Aorta (tissue), 5 donors: ENCODE measurements at places on chromosomes 2 and 18.

DNA sequence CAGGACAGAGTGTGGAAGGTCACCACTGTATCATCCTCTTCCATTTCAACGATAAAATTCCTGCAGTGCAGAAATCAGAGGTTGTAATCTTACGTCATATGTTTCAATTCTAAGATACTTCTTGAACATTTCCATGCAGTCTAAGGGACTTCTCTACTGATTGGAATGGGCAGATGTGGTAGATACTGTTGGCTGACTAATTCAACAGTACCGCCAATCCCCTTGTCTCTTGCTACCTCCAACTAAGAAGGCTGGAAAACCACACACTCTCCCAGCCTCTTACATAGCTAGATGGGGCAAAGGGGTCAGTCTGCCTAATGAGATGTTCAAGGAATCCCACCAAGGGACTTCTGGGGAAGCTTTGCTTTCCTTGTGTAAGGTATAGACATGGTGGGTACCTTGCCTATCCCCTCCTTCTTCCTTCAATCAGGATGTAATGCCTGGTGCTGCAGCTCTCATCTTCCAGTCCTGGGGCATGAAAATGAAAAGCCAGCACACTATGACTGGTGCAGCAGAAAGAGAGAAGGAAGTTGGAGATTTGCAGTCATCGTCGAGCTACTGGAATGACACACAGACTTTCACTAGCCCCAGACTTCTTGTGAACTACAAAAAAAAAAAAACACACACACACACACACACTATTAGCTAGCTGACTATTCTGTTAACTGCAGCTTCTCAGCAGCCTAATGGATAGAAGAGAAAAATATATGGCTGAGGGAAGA lies 84.1 kb downstream of the ALPK2 start:
- H3K4me3 ChIP-seq: no peak overlapping the region
- no peaks in the 10 kb centered on the region for H3K27me3 ChIP-seq
- no peak for DNase-seq
- no peaks in the 10 kb centered on the region for H3K4me1 ChIP-seq

DNA sequence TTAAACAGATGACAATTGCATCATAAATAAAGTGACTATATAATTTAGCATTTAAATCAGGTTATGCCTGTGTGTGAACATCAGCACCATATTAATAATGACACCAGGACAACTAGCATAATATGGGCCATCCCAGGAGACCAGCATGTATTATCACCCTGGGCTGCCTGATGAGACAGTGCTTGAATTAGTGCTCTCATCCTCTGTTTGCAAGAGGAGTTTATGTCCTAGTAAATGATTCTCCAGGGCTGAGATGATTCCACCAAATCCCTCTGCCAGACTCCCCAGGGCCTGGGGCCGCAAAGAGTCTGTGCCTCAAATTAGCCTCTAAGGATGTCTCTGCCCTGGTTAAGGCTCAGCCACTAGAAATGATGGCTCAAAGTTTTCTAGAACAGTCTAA lies 97.7 kb downstream of the SGPP2 start:
- no peak for DNase-seq
- H3K4me3 ChIP-seq: no peak overlapping the region
- no peaks in the 10 kb centered on the region for H3K36me3 ChIP-seq
- H3K27me3 ChIP-seq: no peaks in the 10 kb centered on the region
- no peak overlapping the region for H3K27ac ChIP-seq
- no peaks in the 10 kb centered on the region for H3K4me1 ChIP-seq

GRCh38 chr2:262117-262516 lies 1.7 kb downstream of the SH3YL1 start:
- no peak for DNase-seq
- H3K4me3 ChIP-seq: no peak overlapping the region
- no peak overlapping the region for H3K27ac ChIP-seq
- H3K4me1 ChIP-seq: no peaks in the 10 kb centered on the region
- peaks cover 2% of the 10 kb centered on the region for H3K36me3 ChIP-seq

- DNase-seq: no peak
- no peaks in the 10 kb centered on the region for H3K27me3 ChIP-seq
- no peaks in the 10 kb centered on the region for H3K4me1 ChIP-seq
- H3K27ac ChIP-seq: no peak overlapping the region
- no peaks in the 10 kb centered on the region for H3K36me3 ChIP-seq
Measured at GRCh38 chr2:240727439-240727838, 35.8 kb downstream of the AQP12A start.

DNA sequence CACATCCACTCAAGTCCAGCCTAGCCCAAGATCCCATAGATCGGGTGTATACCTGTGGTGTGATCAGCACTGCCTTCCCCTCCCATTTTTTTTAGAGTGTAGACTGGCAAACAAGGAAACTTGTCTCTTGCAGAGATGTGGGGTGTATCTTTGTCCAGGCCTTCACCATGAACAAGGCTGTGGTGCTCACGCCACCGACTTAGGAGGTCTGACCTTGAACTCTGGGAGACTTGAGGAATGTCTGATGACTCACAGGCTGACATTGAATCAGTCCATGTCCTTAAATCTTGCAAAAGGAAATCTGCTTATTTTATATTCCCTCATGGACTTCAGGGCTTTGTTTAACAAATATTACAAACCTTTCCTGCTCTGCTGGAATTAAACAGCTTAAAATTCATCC lies 4.5 kb upstream of the CTIF start:
- H3K4me1 ChIP-seq: no peaks in the 10 kb centered on the region
- H3K4me3 ChIP-seq: no peak overlapping the region
- DNase-seq: no peak
- H3K27me3 ChIP-seq: no peaks in the 10 kb centered on the region
- H3K36me3 ChIP-seq: no peaks in the 10 kb centered on the region

DNA sequence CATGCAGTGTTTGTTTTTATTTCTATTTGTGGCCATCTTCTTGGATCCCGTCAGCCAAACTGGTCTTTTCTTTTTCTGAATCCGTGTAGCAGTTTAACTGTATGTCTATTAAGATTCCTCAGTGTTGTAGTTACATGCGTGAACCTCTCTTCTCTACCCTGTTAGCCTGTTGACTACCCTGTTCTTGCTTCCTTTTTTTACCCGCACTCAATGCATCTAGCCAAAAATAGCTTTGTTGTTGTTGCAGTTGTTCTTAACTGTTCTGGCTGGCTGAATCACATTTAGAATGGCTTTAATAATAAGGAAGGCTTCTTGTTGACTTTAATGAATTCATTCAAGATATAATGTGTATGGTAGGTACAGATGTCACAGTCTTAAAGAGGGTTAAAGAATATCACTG lies 137.1 kb downstream of the LCLAT1 start:
- no peaks in the 10 kb centered on the region for H3K36me3 ChIP-seq
- H3K27me3 ChIP-seq: no peaks in the 10 kb centered on the region
- no peak overlapping the region for H3K4me3 ChIP-seq
- DNase-seq: no peak

- H3K4me1 ChIP-seq: no peaks in the 10 kb centered on the region
- H3K36me3 ChIP-seq: no peaks in the 10 kb centered on the region
- no peak overlapping the region for H3K4me3 ChIP-seq
Measured at GRCh38 chr2:162369551-162369950, 25.6 kb downstream of the GCA start.

- H3K27me3 ChIP-seq: no peaks in the 10 kb centered on the region
- no peak overlapping the region for H3K4me3 ChIP-seq
- H3K36me3 ChIP-seq: no peaks in the 10 kb centered on the region
- DNase-seq: no peak
- H3K27ac ChIP-seq: no peak overlapping the region
Measured at GRCh38 chr2:61770746-61771145, 83.1 kb downstream of the FAM161A start.

DNA sequence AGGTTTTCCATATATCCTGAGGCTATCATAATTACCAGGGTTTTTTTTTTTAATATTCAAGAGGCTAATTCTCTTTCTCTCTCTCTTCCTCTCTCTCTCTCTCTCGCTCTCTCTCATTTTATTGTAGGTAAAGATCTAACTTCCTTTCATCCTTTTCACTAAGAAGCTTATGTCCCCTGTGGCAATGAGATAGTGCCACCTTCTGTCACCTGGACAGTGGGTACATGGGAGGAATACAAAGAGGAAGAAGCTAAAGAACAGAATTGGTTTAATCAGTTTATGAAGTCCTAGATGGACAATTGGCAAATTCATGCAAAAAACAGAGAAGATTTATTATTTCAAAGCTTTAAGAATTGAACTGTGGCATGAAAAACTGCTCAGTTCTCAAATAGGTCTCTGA lies 1582.3 kb upstream of the TMEFF2 start:
- no peaks in the 10 kb centered on the region for H3K4me1 ChIP-seq
- no peak overlapping the region for H3K4me3 ChIP-seq
- H3K27me3 ChIP-seq: no peaks in the 10 kb centered on the region
- no peak for DNase-seq
